Stimulated activated CD4-positive, alpha-beta T cell treated with anti-CD3 and anti-CD28 coated beads, Interleukin-12 subunit alpha, Interleukin-12 subunit beta, amount 100 ng/mL, for 48 hours (primary cell): ENCODE measurements at places on chromosomes 7 and 10.

DNA sequence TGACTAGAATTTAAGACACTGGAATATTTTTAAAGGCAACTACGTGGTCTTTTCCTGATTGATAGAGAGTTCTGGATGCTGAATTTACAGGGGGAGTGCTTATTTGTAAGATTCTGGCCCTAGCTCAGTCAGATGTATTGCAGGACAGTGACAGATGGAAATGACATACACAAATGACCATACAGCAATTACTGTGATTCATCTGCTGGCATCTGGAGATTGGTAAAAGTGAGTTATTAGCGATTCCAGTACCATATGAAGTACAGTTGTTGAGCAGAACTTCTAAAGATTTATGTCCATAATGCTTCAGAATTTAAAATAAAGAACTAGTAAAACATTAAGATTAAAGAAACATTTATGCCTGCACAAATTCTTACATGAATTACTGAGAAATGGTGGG is 243.2 kb downstream of the CRPPA start:
- no peak for DNase-seq

DNA sequence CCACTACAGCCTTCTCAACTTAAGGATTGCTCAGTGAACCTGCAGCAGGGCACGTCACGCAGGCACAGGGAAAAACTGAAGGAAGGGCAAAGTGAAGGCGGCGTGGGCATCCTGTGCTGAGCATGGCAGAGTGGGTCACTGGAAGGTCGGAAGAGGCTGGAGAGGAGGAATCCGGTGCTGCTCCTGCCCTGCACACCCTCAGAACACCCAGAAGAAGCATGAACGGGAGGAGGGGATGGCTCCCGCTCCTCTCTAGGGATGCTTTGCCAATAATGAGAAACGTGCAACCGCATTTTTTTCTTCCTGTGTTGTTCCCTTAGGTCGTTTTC is 175.1 kb downstream of the TNS3 start:
- no peak for DNase-seq

- no peak for DNase-seq
Measured at GRCh38 chr7:147509035-147509501, 1081.5 kb upstream of the C7orf33 start.

- no peak for DNase-seq
Measured at GRCh38 chr7:112497481-112497880, 16.7 kb downstream of the LSMEM1 start.

DNA sequence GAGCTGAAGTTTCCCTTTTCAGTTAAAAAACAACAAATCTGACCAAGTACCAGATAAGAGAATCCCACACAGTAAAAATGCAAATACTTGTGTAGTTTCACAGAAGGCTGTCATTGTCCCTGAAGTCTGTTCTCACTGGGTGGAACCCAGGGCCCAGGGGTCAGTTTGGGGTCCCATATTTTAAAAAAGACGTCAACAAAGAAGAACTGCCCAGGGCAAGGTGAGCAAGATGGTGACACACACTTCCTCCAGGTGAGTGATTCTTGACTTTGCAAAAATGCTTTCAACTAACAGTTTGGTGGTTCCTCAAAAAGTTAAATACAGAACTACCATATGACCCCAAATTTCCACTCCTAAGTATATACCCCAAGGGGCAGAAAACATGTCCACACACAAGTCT is 36.8 kb downstream of the PDIA4 start:
- DNase-seq = no peak

GRCh38 chr7:37666026-37666799 is 17.4 kb upstream of the GPR141 start:
- DNase-seq = no peak

DNA sequence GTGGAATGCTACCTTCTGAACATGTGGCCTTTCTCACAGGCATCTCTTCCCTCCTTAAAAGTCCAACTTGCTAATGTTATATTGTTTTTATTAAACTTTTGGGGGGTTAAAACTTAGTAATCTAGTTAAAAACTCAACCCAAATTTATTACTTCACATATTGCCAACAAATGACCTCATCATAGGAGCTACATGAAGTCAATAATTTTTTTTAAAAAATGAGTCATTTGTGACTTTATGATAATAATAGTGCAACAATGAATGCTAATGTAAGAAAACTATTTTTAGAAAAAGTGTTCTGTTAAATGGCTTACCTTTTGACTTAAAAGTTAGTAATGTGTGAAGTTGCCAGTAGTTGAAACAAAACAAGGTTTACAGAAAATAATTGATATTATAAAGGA is 325.9 kb upstream of the FZD1 start:
- DNase-seq = no peak

- DNase-seq = no peak
Measured at GRCh38 chr7:43926798-43927123, 525 bp downstream of the UBE2D4 start.
